ENCODE measurements at places on chromosomes 2 and 18.

- DNase-seq: no peak
Measured at GRCh38 chr2:155062250-155062921, 363.9 kb downstream of the KCNJ3 start.

DNA sequence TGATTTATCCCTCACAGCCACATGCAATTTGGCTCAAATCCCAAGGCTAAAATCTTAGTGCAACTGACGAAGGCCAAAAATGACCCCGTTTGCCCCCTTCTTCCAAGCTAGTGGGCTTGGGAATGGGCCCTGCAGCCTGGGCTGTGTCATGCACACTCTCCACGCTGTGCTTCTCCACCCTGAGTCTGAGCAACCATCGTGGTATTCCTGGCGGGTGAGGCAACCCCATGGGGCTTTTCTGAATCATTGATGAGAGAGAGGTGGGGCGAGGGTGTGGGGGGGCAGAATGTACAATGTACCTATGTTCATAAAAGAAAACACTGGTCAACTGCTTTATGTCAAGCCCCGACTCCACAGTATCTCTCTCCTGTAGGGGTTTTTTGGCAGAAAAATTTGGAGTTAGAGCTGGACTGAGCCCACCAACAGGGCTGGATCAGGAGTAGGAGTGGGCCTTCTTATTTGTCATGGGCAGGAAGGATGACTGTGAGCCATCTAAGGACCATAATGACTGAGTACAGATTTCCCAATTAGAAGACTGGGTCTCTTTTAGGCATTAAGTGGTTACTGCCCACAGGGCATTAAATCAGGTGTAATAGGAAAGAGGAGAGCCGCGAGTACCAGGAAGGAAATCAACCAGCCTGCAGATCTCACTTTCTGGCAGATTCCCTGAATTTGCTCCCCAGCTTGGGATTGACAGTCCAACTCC is 8.9 kb downstream of the SULT1C2 start:
- no peak for DNase-seq

GRCh38 chr18:55179835-55180234 is 220.6 kb upstream of the CCDC68 start:
- no peak for DNase-seq

DNA sequence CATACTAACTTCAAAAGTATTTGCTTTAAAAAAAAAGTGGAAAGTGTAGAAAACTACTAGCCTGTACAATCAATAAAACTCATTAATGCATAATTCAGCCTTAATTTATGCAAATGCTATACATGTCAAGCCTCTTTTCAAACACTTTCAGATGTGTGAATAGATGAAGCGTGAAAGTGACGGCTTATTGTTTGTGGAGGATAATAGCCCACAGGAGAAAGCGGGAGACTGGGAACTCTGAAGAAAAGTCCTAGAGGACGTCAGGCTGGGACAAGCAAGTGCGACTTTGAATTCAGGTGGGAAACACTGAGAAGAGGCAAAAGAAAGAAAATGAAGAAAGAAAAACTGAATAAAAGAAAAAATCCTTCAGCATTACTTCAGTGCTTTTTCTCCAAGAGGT is 108.5 kb downstream of the STK39 start:
- no peak for DNase-seq

- DNase-seq: peak; percentile 5
Measured at GRCh38 chr2:217162533-217162932, 302.7 kb upstream of the TNP1 start.

Data from activated gamma-delta T cell treated with Interleukin-2 at 50 U/mL for 16 hours (primary cell).